ENCODE measurements at places on chromosomes 7 and 10. TPM values are rescaled to one million over a fixed set of nuclear protein-coding genes. Genes with fewer than 3 reads are reported as not detected.

FAM204A gene
- total RNA-seq = 66.3 TPM

ELN gene
- total RNA-seq = not detected

NPFFR1 gene
- not detected for total RNA-seq

BMPR1A gene
- total RNA-seq = 20.9 TPM

ITPRID1 gene
- total RNA-seq = not detected

FAM221A gene
- 6.2 TPM for total RNA-seq

AKR1D1 gene
- total RNA-seq = not detected

FAM149B1 gene
- total RNA-seq = 13.1 TPM

Measured in CD8-positive, alpha-beta memory T cell (primary cell).